Mesenteric fat pad (tissue), 1 donor: ENCODE measurements at places on chromosomes 7 and 10. TPM values are rescaled to one million over a fixed set of nuclear protein-coding genes. Genes with fewer than 3 reads are reported as not detected.

DNA sequence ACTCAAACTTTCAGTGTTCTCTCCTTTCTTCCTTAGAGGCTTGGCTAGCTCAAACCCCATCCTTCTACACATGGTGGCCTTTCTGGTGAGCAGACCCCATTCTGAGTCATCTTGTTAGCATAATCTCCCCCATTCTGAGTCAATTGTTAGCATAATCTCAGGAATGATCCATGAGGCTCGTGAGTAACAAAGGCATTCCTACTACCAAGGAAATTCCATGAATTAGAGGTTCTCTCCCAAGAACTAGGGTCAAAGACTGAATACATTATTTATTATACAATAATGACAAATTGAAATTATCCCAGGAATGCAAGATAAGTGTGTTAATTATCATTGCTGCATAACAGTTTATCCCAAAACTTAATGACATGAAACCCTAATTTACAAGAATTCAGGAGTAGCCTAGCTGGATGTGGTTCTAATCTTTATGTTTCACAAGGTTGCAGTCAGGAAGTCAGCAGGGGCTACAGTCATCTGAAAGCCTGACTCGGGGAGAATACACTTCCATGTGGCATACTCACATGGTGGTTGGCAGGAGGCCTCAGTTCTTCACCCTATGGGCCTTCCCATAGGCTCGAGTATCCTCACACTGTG, 100.2 kb downstream of the MMRN2 start:
- DNase-seq, result no peak

- DNase-seq, result peak; percentile 71
These were observed 315.6 kb downstream of the DNAJB6 start for GRCh38 chr7:157652161-157652953.

- no peak for DNase-seq
These were observed 52.2 kb downstream of the FRMD4A start for GRCh38 chr10:14278533-14278932.

- peak; percentile 69 for DNase-seq
These were observed 151.7 kb downstream of the EGFR start for GRCh38 chr7:55170335-55171069.

DNA sequence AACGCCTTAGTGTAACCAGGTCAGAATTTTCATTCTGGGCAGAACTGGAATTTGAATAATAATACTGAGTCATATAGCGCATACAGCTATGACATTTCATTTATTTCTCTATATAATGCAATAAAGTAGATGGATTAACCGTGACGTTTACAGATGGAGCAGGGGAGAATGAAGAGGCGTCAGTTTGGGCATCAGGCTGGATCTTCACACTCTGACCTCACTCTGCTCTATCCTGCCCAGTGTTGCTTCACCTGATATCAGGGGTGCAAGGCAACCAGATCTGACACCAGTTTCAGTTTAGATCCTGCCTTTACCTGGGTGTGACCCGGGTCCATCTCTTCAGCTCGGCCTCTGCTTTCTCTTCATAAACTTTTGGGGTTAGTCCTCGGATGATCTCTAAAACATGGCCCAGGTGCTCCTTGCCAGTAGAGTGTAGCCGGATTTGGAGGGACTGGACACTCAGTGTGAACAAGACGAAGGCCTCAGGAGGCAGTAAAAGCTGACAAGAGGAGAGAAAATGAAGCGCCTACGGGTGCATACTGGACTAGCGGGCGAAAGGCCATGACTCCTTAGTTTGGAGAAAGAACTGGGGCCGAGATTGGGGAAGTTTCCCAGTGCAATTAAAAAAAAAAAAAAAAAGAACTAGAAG, 1.4 kb upstream of the ZYX start:
- DNase-seq, result no peak

DNA sequence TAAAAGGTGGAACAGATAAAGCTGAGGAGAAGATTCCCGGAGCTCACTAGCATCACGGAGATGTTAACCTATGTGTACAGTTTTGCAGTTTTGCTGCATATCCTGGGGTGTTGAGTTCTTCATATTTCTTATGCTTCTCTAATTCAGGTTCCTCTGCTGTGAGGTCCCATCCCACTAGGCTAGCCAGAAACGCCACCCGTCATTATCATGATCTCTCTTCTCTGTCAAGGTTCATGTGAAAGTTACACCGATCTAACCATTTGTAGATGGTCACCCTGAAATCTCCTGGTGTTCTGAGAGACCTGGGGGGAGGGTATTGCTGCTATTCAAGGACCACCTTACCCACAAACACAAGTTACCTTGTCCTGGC, 136.3 kb downstream of the CCDC71L start:
- DNase-seq, result no peak

DNA sequence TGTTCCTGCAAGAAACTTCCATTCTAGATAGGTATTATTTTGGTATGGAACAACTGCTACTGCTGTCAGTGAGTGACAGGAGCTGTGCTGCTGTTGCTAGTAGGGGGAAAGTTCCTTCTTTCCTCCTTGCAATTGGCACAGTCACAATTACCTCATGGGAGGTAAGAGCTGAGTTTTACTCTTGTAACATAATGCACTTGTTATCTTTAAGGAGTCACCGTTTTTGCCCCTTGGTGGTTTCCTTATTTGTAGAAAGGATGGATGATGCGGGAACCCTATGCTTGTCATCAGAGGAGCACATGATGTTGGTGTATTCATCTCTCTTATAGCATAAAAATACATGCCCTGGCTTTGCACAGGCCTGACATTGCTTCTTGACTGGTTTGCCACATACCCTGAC, 234.7 kb upstream of the NPY start:
- no peak for DNase-seq

DNA sequence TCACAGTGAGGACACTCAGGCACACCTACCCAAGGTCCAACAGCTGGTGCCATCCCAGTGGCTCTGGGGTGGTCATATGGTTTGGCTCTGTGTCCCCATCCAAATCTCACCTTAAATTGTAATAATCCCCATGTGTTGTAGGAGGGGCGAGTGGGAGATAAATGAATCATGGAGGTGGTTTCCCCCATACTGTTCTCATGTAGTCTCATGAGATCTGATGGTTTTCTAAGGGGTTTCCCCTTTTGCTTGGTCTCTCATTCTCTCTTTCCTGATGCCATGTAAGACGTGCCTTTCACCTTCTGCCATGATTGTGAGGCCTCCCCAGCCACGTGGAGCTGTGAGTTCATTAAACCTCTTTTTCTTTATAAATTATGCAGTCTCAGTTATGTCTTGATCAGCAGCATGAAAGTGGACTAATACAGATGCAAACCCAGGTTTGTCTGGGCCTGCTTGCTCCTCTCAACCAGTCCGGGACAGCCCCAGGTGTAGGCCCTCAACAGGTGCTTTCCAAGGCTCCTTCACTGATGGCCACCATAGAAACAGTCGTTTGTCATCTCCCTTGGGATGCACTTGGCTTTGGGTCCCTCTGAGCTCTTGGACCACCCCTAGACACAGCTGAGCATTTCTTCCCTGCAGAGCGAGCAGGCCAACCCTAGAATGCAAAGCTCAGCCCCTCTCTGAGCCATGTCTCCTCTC, 101.3 kb upstream of the CTBP2 start:
- no peak for DNase-seq

The ASB15 gene
- not detected for total RNA-seq

DNA sequence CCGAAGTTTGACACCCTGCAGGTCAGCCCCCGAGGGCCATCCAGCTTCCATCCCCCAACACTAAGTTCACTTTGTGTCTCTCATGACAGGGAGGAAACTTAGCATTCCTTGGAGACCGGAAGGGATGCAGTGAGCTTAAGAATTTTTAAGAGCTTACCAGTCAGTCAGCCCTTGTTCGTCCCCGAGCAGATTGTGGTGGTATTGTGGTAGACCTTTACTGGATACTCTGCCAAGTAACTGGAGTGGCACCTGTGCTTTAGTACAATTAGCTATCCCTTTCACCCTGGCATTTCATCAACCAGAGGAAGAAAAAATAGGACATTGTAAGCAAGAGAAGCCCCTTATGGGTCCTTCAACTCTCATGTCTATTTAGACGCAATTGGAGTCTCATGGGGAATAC, 74.8 kb downstream of the NSUN6 start:
- DNase-seq, result no peak
